ENCODE measurements at places on chromosomes 7 and 10. TPM values are rescaled to one million over a fixed set of nuclear protein-coding genes. Genes with fewer than 3 reads are reported as not detected.

CYP51A1 gene
- total RNA-seq: 44.5 TPM

CFTR gene
- total RNA-seq: not detected

GPR85 gene
- not detected for total RNA-seq

PTPRZ1 gene
- total RNA-seq: not detected

CTAGE4 gene
- 1.4 TPM for total RNA-seq

TMEM106B gene
- total RNA-seq: 26.8 TPM

TMEM178B gene
- 1.1 TPM for total RNA-seq

ZC3HAV1L gene
- total RNA-seq: 13.6 TPM

NFE2L3 gene
- total RNA-seq: 47.4 TPM

ABCC2 gene
- 1.1 TPM for total RNA-seq

SLC16A9 gene
- total RNA-seq: 0.31 TPM

LUC7L2 gene
- total RNA-seq: 164 TPM

TMEM213 gene
- not detected for total RNA-seq

C10orf67 gene
- not detected for total RNA-seq

THNSL1 gene
- total RNA-seq: 10.6 TPM

PDZD7 gene
- 0.33 TPM for total RNA-seq

SPDYE5 gene
- not detected for total RNA-seq

- no peak for DNase-seq
Measured at GRCh38 chr7:148704970-148705369, 6.3 kb downstream of the CUL1 start.

- DNase-seq: no peak
Measured at GRCh38 chr10:93445097-93445960, 36.8 kb downstream of the MYOF start.

- DNase-seq: no peak
Measured at GRCh38 chr7:21269021-21269420, 158.9 kb upstream of the SP4 start.

DNA sequence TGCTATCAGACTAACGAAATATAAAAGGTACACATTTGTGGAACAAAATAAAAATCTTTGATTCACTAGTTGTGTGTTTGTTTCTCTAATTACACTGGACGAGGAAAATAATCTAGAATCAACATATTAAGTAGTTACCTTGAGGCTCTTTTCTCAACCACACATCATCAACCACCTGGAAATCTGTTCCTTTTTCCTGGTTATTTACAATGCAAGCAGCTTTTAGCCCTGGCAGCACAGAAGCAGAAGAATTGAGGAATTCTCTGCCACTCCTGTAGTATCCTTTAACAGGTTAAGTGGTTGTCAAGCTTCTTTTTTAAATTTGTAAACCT lies 23.7 kb downstream of the NUP42 start:
- no peak for DNase-seq

- DNase-seq: no peak
Measured at GRCh38 chr10:71974489-71975021, 10.4 kb downstream of the CHST3 start.

GRCh38 chr7:138865843-138866242 lies 67.8 kb upstream of the ATP6V0A4 start:
- peak; percentile 21 for DNase-seq

- DNase-seq: no peak
Measured at GRCh38 chr10:49632406-49633317, 18.8 kb downstream of the CHAT start.

GRCh38 chr10:93596539-93596938 lies 4.5 kb downstream of the RBP4 start:
- DNase-seq: no peak

DNA sequence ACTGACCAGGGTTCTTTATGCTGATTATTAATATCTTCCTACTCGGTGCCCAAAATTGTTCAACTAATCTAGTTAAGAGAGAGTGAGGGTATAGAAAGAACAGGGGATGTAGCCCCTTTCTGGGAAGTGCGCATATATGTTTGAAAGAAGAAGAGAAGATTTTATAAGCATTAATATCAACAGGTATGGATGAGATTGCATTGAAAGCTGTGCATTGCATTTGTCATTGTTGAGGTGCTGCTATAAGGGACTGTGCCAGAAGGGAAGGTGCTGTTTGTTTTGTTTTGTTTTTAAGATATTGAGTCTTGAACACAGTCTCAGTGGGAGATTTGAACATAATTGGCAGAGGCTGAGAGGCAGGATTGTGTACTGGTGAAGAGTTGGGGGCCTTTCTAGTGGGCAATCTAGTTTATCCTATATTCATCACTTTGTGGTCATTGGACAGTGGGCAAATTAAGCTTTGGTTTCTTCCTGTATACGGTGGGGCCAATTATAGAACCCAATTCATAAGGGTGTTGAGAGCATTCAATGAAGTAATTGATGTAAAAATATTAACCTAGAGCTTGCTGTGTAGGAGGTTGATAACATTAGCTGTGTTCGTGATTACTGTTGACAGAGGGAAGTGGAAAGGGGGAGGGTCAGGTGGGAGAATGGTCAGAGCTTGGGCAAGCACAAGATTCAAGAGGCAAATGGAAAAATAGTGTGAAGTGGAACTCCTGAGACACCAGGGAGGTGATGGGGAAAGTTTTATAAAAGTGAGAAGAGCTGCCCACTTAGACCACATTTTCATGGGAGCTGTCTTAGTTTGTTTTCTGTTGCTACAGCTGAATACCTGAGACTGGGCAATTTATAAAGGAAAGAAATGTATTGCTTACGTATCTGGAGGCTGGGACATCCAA lies 19.9 kb upstream of the PCGF5 start:
- no peak for DNase-seq

DNA sequence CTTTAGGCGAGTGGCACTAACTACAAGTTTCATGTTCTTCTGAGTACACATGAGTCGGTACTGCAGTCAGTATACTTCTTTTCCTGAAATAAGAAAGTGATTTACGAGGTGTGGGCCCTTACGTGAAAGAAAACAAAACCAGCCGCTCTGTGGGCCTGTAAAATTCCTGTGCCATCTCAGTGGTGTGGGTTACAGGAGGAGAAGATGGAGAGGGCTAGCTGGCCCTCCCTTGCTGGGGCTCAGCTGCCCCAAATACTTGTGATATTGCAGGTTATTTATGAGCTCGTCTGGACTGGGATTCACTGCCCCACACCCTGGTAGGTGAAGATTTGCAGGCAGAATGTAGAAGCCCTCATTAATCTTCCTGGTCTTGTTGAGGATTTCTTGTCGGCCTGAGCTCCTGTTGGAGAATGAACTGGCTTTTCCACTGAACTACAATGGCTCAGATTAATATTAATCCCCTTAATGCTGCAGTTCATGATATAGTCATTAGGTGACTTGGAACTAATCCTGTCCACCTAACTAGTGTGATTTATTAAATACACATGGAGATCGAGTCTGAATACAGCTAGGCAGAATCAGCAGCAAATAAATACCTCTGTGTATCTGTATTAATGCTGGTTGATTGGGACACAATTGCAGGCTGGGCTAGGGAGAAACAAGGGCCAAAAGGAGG lies 68.0 kb downstream of the GBF1 start:
- no peak for DNase-seq

GRCh38 chr10:20890491-20891337 lies 6.4 kb downstream of the NEBL start:
- no peak for DNase-seq

DNA sequence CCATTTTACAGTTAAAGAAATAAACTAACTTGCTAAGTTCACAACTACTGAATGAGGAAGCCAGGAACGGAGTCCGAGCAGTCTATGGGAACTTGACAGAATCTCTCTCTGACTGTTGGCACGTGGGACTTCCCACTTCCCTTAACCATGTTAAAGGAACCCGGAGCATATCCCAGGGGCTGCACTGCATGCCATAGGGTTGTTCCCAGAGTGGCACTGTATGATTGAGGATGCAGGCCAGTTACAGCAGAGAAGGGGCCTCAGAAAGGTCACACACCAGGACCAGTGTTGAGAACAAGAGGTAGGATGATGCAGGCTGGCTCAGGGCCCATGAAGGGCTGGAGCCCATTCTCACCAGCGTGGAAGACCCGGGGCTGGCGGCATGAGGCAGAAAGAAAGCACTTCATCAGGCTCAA lies 201.8 kb downstream of the NSUN6 start:
- DNase-seq: no peak

- DNase-seq: no peak
Measured at GRCh38 chr7:128219636-128220035, 21.4 kb upstream of the LEP start.

DNA sequence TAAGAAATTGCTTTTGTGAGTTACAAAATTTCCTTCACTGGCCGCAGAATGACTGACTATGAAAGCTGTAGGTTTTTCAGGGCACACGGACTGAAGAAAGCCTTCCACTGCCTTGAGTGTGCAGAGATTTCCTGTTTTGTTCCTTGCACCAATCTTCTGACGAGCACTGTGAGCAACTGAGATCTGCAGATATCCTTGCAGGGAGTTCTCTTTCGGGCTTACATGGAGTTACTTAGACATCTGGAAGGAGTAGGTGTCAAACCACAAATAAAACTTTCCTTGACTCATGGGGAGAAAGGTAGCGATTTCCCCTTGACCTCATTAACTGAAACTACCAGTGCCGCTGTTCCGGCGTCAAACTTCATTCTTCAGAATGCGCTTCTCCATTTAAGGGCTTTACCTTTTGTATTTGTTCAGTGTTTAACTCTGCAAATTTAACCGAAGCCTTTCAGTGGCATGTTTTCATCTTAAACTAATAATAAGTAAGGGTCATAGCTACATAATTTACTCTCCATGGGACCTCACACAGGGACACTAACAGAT lies 1175.3 kb downstream of the GATA3 start:
- DNase-seq: no peak

- DNase-seq: no peak
Measured at GRCh38 chr10:52115823-52116222, 198.3 kb upstream of the DKK1 start.

DNA sequence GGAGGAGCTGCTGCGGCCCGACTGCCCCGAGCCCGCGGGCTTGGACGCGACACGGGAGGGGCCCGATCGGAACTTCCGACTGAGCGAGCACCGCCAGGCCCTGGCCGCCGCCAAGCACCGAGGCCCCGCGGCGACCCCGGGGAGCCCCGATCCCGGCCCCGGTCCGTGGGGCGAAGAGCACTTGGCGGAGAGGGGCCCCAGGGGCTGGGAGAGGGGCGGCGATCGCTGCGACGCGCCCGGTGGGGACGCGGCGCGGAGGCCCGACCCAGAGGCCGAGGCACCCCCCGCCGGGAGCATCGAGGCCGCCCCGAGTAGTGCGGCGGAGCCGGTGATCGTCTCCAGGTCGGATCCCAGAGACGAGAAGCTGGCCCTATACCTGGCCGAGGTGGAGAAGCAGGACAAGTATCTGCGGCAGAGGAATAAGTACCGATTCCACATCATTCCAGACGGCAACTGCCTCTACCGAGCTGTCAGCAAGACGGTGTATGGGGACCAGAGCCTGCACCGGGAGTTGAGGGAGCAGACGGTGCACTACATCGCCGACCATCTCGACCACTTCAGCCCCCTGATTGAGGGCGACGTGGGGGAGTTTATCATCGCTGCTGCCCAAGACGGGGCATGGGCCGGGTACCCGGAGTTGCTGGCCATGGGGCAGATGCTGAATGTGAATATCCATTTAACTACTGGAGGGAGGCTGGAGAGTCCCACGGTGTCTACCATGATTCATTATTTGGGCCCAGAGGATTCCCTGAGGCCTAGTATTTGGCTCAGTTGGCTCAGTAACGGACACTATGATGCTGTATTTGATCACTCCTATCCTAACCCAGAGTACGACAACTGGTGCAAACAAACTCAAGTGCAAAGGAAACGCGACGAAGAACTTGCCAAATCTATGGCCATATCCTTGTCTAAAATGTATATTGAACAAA lies 1.4 kb downstream of the OTUD1 start:
- DNase-seq: peak; percentile 17

GRCh38 chr10:73974309-73974946 lies 23.5 kb upstream of the VCL start:
- DNase-seq: no peak

- DNase-seq: no peak
Measured at GRCh38 chr7:89770161-89770560, 384.1 kb upstream of the STEAP1 start.

DNA sequence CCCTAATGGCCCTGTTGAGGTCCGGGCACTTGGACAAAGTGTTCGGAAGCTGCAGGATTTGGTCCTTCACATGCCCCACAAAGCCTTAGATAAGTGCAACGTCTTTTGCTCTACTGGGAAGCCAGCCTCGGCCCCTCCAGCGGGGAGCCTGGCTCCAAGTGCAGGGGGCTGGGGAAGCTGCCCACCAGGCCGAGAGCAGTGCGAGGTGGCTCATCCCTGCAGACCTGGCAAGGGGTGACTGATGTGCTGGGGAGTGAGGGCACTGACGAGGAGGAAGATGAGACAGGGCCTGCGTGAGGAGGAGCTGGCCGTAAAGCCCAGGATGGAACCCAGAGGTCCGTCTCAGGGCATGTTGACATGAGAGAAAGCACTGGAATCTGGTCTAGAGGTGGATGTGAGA lies 135.8 kb upstream of the NPS start:
- no peak for DNase-seq

GRCh38 chr10:122388287-122388997 lies 13.9 kb downstream of the PLEKHA1 start:
- DNase-seq: no peak

GRCh38 chr10:74927701-74928100 lies 101.3 kb downstream of the KAT6B start:
- DNase-seq: no peak

DNA sequence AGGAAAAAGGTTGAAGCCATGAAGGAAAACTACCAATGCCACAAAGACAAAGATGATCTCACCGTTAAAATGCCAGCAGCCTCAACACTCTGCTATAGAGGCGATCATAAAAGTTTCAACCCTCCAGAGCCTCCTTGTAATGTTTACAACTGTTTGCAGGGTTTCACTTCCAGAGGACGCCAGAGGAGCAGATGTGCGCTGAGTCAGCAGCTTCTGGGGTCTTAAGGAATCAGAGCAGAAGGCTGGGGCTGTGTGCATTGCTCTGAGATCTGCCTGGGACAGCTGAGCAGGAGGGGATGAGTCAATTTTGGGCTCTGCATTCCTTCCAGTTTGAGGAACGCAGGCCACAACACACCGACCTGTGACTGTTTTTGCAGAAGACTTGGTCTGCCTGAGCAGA lies 98.3 kb downstream of the TMEM130 start:
- no peak for DNase-seq

DNA sequence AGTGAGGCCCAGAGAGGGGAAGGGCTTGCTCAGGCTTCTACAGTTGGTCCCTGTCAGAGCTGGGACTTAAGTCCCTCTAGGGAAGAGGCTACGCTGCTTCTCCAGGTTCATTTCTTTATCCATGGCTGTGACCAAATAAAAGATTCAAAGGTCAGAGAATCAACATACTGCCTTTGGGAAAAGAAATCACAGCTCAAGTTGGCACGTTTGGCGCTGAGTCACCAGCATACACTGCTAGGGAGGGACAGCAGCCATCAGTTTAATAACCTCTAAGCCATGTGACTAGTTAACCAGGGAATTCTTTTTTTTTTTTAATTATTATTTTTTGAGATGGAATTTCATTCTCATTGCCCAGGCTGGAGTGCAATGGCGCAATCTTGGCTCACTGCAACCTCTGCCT lies 28.4 kb upstream of the CRHR2 start:
- DNase-seq: no peak
